Sigmoid colon (tissue), 7 donors: ENCODE measurements at places on chromosomes 2 and 18. TPM values are rescaled to one million over a fixed set of nuclear protein-coding genes. Genes with fewer than 3 reads are reported as not detected.

ONECUT2 gene
- 0.03 TPM for polyA plus RNA-seq

TCF23 gene
- not detected for polyA plus RNA-seq

SERPINB11 gene
- not detected for polyA plus RNA-seq

LYG2 gene
- polyA plus RNA-seq: not detected

DYSF gene
- 4.1 TPM for polyA plus RNA-seq

GPN1 gene
- 28.0 TPM for polyA plus RNA-seq

TMEM17 gene
- polyA plus RNA-seq: not detected

DNA sequence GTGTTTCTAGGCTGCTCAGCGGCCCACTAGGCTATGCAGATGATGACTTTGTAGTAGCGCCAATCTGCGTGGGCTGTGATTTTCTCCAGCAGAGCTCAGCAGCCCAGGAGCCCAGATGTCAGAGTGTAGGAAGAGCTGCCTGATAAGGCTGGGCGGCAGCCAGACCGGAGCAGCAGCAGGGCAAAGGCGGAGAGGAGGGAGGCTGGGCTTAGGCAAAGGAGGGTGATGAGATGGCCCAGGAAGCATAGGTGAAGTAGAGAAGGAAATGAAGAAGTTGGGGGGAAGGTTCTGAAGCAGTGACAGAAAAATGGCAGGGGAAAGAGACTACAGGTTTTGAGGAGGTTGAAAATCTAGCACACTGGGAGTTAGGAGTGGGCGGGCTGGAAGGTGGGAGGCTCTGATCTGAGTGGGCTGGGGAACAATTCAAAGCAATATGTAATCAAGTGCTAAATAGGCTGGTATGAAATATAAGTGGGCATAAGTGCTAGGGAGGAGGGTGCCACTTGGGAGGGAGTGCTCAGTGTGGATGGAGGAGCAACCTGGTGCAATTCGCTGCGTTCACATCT, 50.6 kb upstream of the STPG4 start:
- DNase-seq: no peak

DNA sequence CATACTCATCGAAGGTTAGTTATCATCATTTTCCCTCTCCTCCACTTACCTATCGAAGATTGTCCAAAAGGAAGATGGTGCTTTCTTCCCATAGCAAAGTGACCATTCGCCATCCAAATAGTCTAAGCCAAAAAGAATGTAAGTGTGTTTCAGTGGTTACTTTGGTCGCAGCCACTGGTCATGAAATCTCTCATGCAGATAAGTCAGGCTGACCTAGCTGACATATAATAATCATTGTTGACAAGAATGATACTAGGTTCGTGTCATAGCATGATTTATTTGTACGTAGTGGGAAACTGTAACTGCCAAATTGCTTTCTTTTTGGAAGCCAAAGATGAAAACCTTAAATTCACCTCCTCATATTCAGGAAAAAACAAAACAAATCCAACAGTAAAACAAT, 89.6 kb upstream of the PMAIP1 start:
- DNase-seq: no peak

GRCh38 chr2:96353032-96353561, 17.5 kb downstream of the NCAPH start:
- DNase-seq: no peak

DNA sequence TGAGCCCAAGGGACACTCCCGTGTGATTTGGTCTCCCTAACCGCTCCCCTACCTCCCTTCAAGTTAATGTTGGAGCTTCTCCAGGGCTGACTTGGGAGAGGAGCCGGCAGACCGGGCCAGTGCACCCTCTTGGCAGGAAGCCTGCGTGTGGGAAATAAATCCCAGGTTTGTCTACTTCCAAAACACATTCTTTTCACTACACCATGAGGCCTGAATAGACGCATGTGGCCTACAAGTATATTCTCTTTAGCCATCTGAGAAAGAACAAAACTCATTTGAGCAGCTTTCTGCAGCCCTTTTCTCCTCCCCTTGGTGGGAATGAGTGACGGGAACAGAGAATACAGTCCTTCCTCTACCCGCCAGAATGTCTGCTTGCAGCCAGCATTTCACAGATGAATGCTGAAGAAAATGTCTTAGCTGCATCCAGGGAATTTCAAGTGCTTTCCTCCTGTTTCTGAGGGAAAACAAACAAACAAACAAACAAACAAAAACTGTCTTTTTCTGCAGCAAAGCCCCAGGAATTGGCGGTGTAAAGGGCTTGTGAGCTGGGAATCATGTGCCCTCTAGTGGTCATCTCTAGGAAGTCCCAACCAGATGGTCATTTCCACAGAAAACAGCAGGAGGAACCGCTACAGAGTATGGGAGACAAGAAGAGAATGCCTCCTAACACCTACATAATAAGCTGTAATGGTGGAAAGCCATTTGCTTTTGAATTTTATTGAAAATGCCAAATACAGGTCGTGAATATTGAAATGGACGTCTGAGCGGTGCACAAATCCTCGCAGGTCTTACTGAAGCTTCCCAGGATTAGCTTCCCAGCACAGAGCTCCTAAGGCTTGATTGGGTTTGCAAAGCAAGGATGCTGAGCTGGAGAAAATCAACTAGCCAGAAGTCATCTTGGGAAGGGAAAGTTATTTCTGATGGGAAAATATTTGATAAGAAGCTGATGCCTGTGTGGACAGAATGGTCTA, 41.2 kb upstream of the DAPL1 start:
- no peak for DNase-seq

GRCh38 chr18:51762373-51762772, 564.9 kb upstream of the MEX3C start:
- no peak for DNase-seq

GRCh38 chr2:43399515-43400264, 173.3 kb upstream of the ZFP36L2 start:
- peak; percentile 71 for DNase-seq

- no peak for DNase-seq
These were observed 44.2 kb upstream of the TBR1 start for GRCh38 chr2:161371869-161372268.

DNA sequence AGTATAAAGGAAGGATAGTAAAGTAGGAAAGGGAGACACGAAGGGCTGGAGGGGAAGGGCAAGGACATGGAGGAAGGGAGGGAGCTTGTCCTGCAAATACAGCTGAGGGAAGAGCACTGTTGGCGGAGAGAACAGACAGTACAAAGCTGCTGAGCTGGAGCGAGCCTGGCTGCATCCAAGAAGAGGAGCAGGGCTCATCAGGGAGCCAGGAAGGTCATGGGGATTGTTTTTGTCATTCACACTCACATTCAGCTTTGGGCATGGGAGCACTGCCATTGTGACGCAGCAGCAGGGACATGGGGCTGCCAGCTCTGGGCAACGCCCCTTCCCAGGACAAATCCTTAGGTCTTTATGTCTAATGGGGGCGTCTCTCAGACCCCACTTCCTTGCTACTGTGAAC, 125.1 kb downstream of the COPS8 start:
- DNase-seq: no peak

DNA sequence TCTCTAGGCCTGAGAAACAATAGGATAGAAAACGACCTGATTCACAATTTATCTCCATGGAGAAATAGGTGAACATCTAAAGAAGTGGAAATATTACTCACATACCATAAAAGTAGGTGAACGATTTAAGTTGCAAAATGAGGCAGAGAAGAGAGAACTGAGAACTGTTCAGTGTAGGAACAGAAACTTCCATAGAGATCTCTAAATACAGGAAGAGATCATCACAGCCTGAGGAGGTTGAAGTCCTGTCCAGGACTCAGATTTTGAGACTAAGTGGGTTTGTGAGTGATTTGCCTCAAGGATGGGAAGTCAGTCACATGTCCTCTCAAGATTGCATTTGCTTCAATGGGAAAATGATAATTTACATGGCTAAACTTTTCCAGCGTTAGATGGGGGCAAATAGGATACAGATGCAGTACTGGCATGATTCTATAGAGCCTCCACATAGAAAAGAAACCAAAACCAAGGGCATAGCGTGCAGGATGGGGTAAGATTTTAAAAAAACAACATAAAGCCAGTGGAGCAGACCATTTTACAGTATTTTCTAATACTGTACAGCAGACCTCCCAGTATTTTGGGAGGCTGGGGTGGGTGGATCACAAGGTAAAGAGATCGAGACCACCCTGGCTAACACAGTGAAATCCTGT, 68.8 kb downstream of the MEP1B start:
- no peak for DNase-seq

DNA sequence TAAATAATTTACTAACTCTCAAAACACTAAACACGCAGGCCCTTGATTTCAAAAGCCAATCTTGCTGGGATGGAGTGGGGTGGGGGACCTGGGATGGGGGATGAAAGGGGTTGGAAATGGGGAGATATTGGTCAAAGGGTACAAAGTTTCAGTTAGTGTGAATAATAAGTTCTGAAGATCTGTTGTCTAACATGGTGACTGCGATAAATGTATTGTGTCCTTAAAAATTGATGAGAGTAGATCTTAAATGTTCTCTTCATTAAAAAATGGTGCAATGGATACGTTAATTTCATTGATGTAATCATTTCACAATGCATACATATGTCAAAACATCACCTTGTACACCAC, 505 bp upstream of the ACYP2 start:
- DNase-seq: no peak

DNA sequence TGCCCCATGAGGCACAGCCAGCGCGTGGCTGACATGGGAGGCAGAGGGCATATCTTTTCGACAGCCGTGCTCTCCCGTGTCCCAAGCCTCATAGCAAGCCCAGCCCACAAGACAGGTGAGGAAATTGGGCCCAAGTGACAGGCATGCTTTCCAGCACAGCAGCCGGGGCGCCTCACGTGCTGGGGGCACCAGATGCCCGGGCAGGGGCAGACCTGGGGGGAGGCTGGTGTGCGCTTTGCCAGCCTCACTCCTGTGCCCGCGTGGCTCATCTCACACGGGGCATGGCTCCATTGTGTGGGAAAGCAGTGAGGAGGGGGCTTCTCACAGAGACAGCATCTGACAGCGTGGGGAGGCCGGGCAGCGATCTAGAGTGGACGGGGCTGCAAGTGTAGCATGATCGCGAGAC, 93.2 kb downstream of the USP40 start:
- DNase-seq: no peak

- no peak for DNase-seq
These were observed 467.7 kb downstream of the PARD3B start for GRCh38 chr2:205012961-205013360.

GRCh38 chr18:37985126-37985525, 419.5 kb upstream of the CELF4 start:
- no peak for DNase-seq

DNA sequence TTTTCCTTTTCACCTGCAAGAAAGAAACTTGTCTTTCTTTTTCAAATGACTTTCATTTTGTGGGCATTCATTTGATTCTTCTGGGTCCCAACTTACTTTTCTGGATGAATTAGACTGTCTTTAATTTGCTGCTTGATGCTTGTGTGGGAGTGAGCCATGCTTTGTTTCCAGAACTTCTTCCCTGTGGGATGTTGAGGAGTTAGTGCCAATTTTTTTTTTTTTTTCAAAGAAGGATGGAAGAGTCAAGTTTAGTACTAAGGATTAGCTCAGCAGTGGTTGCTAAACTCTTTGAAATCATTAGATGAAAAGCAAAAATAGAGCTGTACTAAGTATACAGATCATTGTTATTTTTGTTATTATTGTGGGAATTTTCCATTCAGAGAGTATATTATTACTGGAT, 17.2 kb upstream of the KCTD1 start:
- no peak for DNase-seq

DNA sequence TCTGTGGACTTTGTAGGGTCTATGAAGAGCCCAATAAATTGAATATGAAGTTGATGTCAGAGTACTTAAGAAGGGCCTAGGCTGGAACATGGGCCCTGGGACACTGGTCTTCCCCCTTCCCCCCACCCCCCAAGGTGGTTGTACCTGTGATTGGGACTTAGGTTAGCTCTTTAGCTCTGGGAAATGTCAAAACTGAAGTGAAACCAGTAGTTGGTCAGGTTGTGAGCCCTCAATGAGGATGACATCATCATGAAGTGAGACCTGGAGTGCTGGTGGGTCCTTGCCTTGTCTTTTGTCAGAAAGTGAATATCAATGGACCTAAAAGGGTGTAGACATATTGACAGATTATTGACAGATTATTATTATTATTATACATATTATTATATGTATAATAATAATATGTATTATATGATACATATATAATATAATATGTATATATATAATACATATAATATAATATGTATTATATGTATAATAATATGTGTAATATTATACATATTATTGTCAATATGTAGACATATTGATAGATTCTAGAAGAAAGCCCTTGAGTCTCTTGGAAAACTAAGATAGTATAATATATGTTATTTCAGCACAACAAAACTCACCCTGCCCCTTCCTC, 5.4 kb downstream of the MARS2 start:
- DNase-seq: no peak

- no peak for DNase-seq
These were observed 25.2 kb upstream of the CYP27A1 start for GRCh38 chr2:218756599-218757377.

DNA sequence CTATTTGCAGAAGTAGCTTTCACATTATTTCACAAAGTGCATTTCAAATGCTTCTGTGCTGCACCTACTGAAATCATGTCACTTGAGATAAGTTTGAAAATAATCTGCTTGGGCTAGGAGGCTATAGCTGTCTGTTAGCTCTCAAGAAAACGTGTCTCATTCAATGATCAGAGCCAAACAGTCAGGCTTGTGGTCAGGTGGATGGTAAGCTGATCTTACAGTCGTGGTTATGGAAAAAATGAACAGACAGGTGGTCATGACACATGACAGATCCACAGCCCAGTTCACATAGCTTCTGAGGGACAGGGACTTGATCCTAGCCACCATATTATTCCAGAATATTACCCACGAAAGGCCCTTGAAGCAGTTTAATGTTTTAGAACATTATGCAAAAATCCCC, 26.5 kb upstream of the RFX8 start:
- DNase-seq: no peak

DNA sequence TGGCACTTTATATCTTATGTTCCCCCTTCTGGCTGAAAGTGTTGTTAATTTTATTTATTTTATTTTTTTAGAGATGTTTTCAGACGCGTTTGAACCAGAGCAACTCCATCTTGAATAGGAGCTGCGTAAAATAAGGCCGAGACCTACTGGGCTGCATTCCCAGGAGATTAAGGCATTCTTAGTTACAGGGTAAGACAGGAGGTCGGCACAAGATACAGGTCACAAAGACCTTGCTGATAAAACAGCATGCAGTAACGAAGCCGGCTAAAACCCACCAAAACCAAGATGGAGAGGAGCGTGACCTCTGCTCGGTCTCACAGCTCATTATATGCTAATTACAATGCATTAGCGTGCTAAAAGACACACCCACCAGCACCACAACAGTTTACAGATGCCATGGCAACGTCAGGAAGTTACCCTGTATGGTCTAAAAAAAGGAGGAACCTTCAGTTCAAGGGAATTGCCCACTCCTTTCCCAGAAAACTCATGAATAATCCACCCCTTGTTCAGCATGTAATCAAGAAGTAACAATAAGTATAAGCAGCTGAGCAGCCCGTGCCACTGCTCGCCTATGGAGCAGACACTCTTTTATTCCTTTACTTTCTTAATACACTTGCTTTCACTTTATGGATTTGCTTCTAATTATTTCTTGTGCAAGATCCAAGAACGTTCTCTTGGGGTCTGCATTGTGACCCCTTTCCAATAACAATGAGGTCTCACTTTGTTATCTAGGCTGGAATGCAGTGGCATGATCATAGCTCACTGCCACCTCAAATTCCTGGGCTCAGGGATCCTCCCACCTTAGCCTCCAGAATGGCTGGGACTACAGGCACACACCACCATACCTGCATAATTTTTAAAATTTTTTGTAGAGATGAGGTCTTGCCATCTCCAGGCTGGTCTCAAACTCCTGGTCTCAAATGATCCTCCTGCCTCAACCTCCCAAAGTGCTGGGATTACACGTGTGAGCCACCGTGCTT, 55.9 kb downstream of the CACNB4 start:
- DNase-seq: no peak

- DNase-seq: peak; percentile 62
These were observed 1.1 kb upstream of the TMEFF2 start for GRCh38 chr2:192195548-192196418.
